ENCODE measurements at places on chromosomes 13 and 19.

DNA sequence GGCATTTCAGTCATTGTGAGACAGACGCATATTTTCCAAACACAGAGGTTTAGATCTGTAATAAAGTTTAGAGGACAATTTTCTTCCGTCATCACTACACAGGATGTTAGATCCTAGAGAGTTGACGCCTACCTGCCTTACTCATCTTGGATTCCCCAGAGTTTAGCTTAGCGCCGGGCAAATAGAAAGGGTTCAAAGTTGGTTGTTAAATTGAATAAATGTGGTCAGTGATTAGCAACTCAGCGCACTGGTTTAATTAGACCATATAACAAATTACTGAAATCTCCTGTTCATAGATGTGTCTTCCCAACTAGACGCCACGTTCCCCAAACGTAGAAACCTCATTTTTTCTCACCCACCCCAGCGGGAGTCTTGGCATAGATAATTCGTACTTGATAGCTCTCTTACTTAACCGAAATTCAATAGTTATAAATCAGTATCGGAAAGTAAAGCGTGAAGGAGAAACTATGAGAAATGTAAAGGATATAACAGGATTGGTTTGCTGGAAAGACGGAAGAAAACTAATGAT, 726 bp upstream of the UFM1 start:
- no peak for DNase-seq

- no peak for DNase-seq
Observed at GRCh38 chr19:6065685-6066374, 44.5 kb downstream of the RFX2 start.

DNA sequence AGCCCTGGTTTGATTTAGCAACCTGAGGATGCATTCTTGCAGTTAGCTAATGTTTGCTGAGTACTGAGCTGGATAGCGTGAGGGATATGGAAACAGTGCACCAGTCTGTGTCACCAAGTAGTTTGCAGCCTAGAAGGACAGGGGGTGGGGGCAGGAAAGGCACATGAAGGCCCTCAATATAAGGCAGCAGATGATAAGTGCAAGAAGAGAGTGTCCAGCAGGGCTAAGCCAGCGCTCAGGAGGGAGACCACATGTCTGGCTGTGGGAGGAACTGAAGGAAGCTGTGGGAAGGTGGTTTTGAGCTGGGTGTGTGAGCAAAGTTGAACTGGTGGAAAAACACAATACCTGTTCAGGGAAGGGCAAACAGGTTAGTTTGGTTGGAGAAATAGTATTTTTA, 1.7 kb downstream of the CXCL17 start:
- DNase-seq, result no peak

DNA sequence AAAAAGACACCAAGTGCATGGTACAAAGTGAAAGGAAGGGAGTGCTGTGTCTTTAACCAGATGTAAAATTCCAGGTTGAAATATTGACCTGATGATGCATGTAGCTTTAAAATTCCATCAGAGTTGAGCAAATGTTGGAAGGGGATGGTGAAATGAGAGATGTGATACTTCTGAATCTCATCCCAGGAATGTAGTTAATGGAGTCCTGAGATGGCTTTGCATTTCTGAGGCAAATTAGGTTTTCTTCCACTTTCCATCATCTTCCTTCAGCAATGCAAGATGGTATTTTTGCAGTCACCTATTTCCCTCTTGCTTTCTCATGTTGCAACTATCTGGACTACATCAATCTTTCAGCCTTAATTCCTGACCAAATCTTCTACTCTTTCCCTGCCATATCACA, 194.1 kb upstream of the MIR17HG start:
- DNase-seq, result no peak

GRCh38 chr13:113928685-113929627, 44.9 kb downstream of the C13orf46 start:
- DNase-seq, result no peak

GRCh38 chr19:17686592-17687024, 1.5 kb downstream of the UNC13A start:
- DNase-seq, result peak; percentile 24

GRCh38 chr19:31906111-31906871, 439.1 kb upstream of the ZNF507 start:
- DNase-seq, result no peak

DNA sequence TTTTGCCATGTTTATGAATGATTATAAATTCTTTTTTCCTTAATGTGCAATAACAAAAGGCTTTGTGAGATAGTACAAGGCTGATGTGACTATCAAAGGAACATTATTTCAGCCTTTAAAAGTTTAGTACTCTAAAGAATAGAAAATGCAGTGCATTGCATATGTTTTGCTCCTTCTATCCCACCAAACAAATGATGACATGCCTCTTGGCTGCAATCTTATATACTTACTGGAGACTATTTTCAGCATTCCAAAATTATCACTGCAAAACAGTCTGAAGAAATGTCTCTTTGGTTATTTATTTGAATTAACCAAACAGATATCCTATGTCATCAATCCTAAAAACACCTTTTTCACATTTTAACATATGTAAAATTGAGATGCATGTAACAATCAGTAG, 776.5 kb upstream of the SPRY2 start:
- DNase-seq, result no peak

GRCh38 chr13:99040536-99041131, 62.8 kb upstream of the DOCK9 start:
- DNase-seq, result no peak

- no peak for DNase-seq
Observed at GRCh38 chr13:109646423-109646822, 140.0 kb downstream of the IRS2 start.

DNA sequence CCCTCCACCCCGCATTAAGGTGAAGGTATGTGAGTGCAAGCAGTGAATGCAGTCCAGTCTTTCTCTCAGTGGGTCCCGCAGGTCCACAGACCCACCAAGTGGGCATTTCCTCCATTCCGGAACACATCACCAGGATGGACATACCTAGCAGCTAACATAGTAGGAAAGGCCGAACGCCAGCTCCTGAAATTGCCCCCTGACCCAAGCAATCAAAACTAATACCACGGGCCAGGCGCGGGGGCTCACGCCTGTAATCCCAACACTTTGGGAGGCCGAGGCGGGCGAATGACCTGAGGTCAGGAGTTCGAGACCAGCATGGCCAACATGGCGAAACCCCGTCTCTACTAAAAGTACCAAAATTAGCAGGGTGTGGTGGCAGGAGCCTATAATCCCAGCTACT, 71.7 kb upstream of the VSTM2B start:
- DNase-seq, result no peak

- DNase-seq, result no peak
Observed at GRCh38 chr19:53389571-53389970, 5.4 kb upstream of the ZNF765 start.

DNA sequence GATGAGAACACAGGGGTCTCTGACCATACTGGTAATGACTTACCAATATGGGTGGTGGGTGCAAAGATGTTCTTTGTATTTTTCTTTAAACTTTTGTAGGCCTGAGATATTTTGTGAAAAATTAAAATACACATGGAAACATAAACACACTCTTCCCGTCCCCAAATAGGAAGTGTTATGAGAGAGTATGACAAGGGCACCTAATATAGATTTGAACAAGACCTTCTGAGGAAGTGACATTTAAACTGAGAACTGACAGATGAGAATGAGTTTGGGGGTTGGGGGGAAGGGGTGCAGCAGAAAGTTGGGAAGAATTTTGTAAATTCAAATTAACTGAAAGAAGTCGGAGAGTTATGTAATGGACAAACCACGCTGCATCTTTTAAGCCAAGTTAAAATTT, 224.2 kb downstream of the RGCC start:
- DNase-seq, result no peak

DNA sequence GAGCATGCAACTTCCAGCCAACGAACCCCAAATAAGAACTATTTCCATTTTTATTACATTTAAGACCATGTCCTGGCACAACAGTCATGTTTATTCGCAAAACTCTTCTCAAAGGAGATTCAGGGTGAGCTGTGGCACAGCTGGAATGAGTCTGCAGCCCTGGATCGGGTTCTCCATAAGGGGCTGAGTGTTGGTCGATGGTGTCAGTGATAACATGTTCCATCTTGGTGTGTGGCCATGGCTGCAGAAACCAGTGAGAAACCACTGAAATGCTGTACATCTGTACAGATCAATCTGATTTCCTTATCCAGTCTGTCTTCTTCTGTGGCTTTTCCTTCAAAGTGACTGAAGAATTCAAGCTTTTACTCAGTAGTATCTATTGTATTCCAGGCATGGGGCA, 15.2 kb downstream of the FAM124A start:
- DNase-seq, result no peak

DNA sequence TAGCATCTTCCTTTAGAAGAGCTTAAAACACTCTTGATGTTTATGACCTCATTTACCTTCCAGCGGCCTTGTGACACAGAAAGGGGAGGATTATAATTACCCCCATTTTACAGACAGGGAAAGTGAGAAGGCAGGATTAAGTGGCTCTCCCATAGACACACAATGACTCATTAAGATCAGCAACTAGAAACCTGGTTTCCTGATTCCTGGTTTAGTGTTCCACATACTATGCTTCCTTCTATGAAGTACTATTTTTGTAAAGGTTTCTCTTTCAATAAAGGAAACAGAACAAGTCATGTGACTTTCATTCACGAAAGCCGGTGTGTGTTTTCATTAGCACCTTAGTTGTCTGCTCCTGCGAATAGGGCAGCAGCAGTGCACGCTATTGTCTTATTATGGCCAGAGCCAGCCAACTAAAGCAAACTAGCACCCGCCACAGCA, 8.3 kb downstream of the IRS2 start:
- DNase-seq, result no peak

DNA sequence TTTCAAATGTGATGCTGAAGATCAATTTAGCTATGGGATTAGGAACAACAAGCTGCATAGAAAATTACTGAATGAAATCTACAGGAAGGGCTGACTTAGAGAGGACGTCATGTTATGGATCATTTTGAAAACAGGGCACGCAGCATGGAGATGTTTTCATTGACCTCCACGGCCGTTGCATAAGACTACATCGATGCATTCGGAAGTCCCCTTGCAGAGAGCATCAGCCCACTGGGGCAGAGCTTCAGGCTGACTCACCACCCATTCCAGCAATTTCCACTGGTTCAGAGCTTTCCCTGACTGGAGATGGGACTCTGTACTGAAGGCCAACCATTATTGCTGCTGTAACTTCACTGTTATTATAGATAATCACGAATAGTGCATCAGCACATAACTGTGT, 305.3 kb downstream of the IRS2 start:
- DNase-seq, result no peak

GRCh38 chr19:33464010-33464732, 57.4 kb downstream of the PEPD start:
- no peak for DNase-seq

DNA sequence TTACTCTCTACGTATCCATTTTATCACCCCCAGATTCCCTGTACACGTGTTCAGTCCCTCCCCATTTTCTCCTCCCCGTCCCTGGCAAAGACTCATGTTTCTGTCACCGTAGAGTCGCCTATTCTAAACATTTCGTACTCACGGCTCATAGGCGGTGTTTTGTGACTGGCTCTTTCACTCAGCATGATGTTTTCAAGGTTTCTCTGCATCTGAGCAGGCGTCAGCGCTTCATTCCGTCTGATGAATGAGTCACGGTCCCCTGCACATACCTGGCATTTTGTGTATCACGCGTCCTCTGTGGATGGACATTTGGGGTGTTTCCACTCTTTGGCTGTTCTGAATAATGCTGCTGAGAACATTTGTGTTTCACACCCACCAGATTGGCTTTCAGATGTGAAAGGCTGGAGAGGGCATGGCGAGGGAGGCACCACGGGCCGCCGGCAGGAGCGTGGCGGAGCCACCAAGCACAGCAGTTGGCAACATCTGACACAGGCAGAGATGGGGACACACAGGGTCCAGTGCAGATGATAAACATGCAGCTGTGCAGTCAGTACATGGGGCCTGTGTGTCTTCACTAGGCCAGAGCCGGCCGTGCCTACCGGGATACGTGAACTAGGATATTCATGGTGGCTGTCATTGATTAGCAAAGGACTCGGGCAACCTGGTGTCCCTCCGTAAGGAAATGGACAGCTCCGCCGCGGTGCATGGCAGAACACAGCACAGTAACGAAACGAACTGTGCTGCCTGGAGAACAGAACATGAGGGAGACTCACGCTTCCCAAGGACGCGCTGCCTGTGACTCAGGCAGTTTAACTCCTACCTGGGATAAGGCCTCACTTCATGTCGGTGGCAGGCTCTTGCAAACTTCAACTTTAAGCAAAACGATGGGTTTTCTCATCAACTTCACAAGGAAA, 117.2 kb downstream of the ATP11A start:
- no peak for DNase-seq

DNA sequence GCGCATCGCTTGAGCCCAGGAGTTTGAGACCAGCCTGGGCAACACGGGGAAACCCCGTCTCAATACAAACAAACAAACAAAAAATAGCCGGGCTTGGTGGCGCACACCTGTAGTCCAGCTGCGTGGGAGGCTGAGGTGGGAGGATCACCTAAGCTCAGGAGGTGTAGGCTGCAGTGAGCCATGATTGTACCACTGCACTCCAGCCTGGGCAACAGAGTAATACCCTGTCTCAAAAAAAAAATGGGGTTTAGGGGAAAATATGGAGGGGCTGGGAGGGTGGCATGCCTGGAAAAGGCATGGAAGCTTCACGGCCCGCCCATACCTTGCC, 1.9 kb upstream of the ISYNA1 start:
- no peak for DNase-seq

DNA sequence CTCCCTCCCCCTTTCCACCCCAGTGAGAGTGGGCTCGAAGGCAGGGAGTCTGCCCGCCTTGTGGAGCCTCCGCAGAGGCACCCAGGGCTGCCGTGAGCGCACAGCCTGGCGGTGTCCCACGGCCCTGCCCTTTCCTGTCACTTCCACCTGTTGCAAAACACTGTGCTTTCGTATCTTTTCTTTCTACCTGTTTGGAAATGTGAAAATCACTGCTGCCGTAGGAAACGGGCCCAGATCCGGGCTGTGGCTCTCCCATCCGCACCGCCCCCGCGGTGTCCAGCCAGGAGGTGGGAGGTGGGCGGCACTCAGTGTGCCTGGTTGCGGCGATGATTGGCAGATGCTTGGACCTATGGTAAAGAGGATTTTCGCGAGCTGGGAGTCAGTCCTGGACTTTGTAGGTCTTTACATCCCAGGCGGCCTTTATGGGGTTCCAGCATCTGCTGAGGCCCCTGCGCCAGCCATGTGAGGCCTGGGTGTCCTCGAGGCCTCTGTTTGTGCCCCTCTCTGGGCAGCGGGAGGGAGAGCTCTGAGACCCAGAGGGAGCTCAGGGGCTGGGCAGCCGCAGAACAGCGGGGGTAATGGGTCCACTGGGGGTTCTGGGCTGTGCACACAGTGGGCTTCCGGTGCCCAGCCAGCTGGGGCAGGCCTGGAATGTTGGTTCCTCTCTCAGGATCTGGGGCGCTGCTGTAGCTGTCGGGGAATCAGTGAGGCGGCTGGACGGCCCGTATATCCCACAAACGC, 6.1 kb downstream of the STK11 start:
- DNase-seq, result no peak

DNA sequence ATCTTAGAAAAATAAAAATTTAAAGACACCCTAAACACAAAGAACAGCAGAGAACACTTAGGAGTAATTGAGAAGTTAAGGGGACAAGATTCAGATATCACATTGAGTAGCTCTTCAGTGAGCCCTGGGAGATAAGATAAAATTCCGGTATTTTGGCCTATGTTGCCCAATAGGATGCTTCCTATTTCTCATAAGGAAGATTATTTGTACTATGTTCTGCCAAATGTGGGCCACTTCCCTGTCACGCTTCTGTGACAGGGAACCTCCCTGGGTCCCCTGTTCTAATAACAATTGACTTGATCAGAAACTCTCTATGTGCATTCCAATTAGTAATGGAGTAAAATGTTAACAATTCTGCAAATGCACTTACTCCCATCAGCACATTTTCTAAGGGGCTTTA, 310.7 kb downstream of the MYO16 start:
- no peak for DNase-seq

- peak; percentile 2 for DNase-seq
Observed at GRCh38 chr19:53772943-53773342, 51.2 kb downstream of the NLRP12 start.
